ENCODE measurements at places on chromosomes 6 and 20.

DNA sequence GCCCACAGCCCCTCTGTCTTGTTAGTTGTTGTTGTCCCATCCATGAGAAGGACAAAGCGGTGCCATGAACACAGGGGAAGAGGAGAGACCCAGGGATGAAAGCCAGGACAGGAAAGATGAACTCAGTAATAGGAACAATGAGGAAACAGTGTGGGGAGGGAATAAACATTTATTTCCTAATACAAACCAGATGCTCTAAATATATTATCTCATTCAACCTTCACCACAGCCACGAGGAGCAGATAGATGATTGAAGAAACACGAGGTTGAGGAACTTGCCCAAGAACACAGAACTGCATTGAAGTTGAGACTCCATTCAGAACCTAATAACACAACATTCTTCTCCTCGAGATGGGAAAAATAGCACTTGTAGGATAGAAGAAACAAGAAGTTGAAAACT lies 53.0 kb upstream of the AIG1 start:
- DNase-seq, result no peak

DNA sequence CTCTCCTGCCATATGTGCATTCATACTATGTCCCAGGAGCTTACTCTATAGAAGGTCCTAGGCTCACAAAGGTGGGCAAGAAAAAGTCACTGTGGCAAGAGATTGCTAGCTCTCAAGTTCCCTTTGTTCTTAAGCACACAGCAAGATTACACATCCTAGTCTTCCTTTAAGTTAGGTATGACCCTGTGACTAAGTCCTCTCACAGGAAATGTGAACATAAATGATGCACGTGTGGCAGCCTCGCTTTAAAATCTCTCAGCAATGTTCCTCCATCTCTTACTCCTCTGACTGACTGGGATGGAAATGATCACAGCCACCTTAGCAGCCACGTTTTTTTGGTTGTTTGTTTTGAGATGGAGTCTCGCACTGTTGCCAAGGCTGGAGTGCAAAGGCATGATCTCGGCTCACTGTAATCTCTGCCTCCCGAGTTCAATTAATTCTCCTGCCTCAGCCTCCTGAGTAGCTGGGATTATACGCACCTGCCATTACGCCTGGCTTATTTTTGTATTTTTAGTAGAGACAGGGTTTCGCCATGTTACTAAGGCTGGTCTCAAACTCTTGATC lies 35.7 kb upstream of the HAO1 start:
- DNase-seq, result no peak

DNA sequence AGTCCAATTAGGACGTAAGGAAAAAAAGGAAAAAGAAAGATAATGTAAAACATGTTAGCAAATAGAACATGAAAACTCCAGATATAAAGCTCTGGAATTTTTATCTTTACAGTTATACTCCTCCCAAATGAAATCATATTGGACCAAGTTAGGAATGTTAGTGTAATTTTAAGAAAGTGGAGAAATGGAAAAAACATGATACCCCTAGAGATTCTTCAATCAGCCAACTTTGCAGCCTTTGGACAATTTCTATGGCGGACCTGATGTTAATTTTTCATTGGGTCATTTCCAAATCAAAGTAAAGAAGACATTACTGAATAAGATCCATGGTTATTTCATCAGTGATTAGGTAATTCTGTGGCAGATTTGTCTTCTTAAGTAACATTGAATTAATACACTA lies 748.7 kb downstream of the RFPL4B start:
- no peak for DNase-seq

GRCh38 chr6:136503303-136504029 lies 46.8 kb downstream of the MAP7 start:
- DNase-seq, result peak; percentile 75

DNA sequence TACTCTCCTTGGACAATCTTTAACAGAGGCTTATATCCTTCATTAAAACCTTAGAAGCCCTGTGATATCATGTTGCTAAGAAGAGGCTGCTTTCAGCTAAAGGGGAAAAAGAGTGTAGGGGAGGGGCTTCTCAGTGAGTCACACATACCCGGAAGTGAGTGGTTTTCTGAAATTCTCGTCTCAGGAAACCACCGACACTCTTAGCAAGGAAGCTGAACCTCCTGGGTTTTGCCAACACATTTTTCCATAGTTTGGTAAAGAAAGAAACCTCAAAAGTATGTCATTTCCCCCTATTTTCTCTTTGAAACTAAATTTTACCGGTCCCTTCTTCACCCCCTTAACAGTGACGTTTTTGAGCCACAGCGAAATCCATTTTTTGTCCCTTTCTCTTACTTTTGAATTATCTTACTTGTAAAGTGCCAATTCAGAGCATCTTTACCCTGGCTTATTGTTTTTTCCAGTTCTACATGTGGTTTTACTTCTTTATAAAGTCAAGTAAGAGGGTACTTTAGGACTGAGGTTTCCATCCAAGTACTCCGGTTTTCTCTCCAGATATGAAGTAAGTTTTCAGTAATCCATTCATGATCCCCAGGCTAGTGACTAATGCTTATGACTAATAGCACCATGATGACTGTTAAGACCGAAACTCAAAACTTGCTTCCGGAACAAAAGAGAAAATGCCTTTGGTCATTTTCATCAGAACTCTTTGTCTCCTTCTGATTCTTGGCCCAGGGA lies 219.3 kb downstream of the ARHGAP18 start:
- DNase-seq, result peak; percentile 36

DNA sequence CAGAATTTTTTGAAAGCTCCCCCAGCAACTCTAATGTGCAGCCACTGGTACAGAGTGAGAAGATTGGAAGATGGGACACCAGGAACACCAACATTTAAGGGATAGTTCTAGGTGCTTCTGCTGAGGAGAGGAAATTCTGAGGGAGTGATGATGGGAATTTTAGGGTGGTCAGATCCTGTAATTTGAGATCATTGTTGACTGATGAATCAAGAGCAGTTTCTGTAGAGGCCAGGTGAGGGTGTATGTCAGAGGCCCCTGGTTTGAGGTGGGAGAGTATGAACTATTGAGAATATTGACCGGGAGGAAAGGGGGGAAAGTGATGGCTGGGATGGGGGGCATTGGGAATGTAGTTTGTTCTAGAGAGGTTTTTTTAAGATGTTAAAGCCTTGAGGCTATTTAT lies 47.2 kb downstream of the PTPRA start:
- no peak for DNase-seq

DNA sequence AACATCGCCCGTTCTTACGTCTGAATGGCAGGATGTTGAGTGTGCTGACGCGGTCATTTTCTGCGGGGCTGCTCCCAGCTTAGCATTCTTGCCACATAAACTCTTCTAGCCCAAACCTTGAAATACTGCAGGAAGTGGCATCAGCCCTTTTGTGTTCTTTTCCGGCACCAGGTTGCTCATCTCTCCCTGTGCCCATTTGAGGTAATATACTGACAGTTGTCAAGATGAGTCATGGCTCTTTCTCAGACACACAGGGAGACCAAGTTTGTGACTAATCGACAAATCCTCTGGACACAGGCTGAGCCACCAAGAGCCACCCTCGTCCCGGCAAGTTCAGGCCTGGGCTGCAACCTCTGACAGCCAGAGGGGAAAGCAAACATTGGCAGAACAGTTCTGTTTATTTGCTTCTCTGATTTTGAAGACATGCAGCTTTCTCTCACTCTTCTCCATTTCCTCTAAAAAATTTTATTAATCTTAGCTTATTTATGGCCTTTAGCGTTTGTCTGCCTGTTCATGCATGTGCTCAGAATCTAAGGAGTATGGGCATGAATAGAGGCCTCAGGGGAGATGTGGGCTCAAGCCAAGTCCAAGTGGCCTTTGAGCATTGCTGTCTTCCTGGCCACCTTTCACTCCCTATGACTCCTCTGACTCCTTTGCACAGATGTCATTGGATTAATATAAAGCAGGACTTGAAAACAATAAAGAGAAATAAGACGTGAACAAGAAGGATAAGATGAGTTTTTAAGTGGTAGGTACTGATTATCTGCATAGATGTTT lies 328.2 kb upstream of the JAG1 start:
- DNase-seq, result no peak

Measured in NCI-H524 (cell line).